Fibroblast of skin of left quadriceps (primary cell): ENCODE measurements at places on chromosomes 7 and 10.

DNA sequence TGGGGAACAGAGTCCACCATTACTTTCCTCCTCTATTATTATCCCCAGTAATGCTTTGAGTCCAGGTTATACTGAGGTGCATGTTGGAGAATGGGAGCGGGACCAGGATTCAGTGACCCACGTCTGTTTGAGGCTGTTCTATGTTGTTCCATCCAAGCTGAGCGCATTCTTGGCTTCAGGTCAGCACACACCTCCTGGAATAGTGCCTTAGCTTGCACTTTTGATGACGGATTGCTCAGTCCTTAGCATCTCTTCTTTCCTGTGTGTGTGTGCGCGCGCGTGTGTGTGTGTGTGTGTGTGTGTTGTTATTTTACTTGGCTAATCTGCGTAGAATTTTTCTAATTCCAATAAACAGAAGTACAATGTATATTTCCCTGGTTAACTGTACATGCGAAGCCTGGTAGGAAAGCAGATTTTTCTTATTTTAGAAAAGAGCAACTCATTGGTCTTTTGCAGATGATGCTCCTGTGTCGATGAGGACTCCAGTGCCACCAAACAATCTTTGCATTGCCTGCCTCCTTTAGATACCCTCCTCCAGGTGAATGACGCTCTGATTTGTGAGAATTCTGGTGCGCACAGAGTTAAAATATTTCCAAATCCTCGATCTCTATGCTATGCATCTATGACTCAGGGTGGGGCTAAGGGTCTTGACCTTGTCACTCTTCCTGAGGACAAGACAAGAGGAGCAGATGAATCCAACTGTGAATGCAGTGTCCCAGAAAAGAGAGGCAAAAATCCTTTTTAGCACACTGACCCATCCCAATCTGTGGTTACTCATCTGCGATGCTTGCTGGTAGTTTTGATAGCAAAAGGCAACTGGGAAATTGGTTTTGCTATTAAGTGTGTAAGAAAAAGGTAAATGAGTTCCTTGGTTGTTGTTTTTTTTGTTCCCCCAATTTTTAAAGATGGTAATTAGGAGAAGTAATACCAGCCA is 13.3 kb upstream of the CELF2 start:
- no peak for DNase-seq

- no peak for DNase-seq
Measured at GRCh38 chr10:84012831-84013458, 126.4 kb upstream of the GHITM start.

DNA sequence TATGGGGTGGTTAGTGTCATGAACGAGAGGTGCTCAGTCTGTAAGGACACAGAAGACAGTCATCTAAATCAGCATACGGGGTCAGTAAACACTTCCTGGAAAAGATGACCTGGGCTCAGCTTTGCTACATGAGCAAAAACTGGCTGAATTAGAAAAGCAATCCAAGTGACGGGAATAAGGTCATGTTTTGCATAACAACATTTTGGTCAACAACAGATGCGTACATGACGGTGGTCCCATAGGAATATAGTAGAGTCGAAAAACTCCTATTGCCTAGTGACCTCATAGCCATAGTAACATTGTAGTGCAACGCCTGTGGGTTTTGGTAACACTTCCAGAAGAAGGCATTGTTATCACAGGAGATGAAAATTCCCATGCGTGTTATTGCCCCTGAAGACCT is 92.9 kb downstream of the CTNNA3 start:
- DNase-seq = no peak

- no peak for DNase-seq
Measured at GRCh38 chr7:49692516-49692915, 80.9 kb upstream of the VWC2 start.

- DNase-seq = no peak
Measured at GRCh38 chr7:43449577-43449976, 133.3 kb upstream of the STK17A start.

DNA sequence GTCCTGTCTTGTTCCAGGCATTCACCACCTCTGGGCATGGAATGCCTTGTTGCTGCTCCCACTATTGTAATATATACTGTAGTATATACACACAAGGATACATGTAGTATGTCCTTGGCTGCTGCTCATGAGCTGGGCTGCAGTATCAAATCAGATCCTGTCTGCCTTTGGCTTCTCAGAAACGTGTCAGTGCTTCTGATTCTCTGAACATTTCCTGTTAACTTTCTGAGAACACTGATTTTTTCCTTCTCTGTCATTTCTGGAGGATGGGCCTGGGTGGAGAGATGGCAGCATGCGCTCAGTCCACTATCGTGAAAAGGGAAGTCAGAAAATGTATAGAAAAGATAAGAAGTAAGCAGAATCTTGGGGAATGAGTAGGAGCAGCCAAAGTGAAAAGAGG is 12.2 kb downstream of the SFTPA2 start:
- no peak for DNase-seq

GRCh38 chr10:15300697-15301096 is 70.4 kb downstream of the FAM171A1 start:
- DNase-seq = no peak

DNA sequence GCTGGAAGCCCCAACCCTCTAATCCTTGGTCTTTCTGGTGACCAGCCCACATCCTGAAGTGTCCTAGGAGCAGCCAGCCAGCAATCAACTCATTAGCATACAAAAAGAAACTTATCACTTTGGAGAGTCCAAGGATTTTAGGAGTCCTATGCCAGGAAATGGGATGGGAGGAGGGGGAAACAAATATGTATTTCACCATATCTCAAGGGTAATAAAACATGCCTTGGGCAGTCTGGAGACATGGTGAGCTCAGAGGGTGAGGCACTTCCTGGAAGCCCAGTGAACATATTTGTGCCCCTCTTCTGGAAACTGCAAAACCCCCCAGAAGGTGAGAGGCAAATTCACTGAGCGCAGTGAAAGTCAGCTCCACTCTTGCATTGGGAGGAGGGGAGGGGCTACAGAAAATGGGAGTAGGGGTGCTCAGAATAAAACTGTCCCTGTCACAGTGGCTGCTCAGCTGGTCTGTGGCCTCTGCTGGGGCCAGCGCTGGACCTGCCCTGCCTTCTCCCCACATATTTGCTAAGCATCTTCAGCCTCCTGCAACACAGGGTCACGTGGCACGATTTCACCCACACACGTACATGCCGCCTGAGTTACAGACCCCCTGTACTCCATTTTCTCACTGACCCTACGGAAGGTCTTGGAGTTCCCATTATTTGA is 17.7 kb upstream of the ZMIZ1 start:
- DNase-seq = no peak

DNA sequence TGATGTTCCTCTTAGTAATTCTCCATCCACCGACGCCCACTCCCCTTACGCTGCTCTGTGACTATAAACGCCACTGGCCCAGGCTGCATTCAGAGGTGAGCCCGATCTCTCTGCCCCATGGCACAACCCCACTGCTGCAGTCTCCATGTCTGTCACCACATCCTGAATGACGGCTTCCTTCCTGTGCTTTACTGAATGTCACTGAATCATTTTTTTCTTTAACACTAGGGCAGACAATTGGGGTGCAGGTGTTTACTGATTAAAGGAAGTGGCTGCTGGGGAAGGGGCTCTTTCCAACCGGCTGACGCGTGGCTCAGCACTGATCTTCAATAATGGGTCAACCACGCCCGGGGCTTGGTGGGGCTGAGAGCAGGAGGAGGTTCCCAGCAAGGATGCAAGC is 208.3 kb downstream of the USP6NL start:
- no peak for DNase-seq

DNA sequence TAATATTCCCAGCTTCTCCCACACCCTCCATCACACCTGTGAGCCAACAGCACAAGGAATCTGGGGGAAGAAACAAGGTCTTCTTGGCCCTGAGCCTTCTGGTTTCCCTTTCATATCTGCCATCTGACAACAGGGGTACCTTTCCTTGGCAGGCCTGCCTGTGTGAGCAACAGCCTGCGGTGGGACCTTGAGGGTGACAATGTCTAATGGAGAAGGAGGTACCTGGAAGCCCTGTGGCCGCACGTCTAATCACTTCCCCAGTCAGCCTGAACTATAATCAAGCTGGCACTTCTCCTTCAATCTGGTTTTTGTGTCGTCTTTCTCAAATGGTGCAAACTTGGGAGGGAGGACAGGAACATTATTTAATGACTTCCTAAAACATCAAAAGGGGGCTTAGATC is 41.2 kb downstream of the NRCAM start:
- no peak for DNase-seq

GRCh38 chr7:95269640-95270039 is 54.7 kb downstream of the PON1 start:
- no peak for DNase-seq

DNA sequence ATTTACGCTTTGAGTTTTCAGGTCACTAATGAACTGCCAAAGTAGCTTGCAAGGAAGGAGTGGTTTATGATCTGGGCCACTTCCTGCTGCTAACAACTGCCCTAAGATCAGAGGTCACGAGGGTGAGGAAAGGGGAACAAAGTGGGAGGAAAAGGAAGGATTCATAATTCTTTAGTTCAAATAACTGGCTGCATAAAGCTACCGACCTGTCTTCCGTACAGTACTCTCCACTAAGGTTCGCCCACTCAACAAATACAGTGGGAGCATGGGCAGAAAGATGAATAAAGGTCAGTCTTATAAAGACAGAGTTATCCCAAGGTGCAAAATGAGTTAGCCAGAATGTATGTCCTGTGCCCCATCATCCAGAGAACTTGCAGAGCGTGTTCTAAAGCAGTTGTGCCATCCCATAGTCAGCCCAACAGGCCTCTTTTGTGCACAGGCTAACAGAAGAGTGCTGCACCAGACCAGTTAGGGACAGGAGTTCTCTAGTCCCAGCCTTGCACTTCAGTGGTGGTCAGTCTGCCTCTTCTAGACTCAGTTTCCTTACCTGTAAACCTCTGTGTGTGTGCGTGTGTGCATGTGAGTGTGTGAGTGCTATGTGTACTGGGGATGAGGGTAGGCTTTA is 65.9 kb downstream of the CREB3L2 start:
- DNase-seq = no peak

- no peak for DNase-seq
Measured at GRCh38 chr10:34641913-34642558, 173.1 kb downstream of the PARD3 start.

- DNase-seq = no peak
Measured at GRCh38 chr10:76939933-76940468, 697.6 kb downstream of the KCNMA1 start.

DNA sequence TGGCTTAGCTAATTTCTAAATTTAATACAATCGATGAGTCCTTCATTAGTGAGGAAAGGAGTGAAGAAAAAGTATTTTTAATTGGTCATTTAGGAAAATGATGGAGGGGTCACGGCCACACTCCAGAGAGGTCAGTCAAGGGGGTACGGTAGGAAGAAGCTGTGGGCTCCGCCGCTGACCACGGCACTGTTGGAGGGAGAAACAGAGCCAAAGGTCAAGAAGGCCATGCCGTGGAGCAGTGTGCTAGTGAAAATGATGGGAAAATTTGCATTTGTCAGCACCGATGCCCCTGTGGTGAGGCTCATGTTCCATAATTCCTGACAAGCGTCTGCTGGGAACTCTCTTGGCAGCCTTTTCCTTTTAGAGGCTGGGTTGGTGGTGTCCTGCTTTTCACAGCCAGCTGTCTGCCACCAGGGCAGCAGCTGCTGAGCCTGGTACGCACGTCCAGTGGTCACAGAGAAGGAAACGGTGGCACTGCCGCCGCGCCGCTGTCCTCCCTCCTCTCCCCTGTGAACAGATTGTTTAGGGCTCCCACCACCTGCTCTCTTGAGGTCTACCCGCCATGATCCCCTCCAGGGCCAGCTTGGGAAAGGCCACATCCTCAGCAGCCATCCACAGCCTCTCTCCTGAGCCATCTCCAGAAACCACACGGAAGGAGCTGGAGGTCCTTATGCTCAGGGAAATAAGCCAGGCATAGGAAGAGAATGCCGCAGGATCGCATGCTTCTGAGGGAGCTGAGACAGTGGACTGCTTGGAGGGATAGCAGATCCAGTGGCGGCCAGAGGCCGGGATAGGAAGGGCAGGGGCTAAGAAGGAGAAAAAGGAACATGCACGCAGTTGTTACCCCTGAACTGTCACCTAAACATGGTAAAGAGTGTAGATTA is 263.7 kb upstream of the PPP2R2D start:
- no peak for DNase-seq

DNA sequence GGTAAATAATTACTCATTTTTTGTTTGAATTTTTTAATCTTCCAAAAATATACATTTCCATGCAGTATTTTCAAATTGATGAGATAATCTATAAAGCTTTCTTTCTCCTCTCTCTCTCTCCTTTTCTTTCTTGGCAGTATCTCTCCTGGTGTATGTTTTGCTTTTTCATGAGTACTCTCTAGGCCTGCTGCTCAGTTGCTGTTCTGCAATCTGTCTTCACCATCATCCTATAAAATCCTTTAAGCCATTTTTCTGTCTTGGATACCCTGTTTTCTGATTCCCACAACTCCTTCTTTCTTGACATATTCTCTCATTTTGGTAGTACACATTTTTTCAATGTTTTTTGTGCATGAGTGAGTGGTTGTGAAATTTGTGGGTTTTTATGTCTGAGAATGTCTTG is 1558.1 kb upstream of the LRRTM3 start:
- no peak for DNase-seq

DNA sequence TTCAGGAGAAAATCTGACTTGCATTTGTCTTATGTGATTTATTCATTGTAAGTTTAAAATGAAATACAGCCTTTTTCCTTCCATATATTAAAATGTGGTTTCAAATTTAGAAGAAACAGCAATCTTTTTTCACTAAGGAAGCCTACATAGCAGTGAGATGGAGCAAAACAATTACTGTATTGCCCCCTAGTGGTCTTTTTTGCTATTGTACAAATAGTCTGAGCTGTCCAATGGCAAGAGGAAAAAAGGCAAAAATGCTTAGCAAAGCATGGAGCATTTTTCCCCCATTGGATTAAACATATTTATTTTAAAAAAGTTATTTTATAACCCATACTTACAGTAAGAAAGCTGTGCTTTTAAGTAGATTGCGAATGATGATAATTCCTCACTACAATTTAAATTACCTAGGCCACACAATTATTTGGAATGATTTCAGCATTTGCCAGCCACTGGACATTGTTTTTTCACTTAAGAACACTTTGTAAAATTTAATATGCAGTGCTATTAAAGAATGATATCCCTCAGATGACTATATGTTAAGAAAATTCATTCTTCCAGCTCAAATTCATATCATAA is 119.5 kb downstream of the CPED1 start:
- peak; percentile 61 for DNase-seq
